ENCODE measurements at places on chromosomes 1 and 21.

DNA sequence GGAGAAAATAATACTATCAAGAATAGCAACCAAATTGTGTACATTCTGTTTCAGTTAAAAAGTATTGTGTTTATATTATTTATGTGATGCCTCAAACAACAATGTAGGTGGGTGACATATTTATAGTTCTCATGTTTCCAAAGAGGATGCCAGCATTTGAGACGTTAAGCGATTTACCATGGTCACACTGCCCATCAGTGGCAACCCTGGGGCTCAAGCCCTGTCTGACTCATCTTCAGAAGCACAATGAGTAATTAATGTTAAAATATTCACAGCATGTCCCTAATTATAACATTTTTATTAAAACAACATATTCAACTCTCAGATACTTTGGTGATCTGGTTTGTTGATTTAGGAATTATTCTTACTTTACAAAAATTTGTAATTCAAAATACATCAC lies 409.4 kb downstream of the BRINP3 start:
- no peak for DNase-seq

DNA sequence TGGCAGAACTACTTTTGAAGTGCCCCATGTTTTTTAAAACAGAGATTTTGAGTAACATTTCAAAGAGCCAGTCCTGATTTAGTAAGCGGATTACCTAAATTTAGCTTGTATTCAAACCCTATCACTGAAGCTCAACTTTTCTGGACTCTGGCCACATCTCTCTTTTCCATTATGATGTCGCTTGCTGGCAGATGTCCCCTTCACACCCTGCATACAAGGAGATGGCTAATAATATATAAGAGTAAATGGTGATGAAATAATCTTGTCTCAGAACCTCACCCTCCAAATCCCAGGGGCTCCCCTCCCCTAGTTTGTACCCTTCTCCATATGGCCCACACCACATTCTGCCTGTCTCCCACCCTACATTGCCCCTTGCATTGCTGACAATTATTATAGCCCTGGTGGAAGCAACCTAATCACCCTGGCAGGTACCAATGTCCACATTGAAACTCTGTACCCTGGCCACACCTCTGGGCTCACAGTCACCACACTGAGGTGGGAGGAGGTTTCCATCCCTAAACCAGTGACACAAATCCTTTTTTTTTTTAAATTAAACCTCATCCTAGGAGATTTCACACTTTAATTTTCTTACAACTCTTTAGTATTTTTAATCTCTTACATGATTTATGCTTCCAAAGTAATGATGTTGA lies 106.0 kb upstream of the SYT6 start:
- no peak for DNase-seq

GRCh38 chr1:167060141-167061072 lies 29.8 kb downstream of the GPA33 start:
- DNase-seq: no peak

- DNase-seq: no peak
Measured at GRCh38 chr1:201023920-201024624, 558 bp upstream of the KIF21B start.

GRCh38 chr1:59816318-59816878 lies 1.6 kb downstream of the HOOK1 start:
- DNase-seq: no peak

- no peak for DNase-seq
Measured at GRCh38 chr1:16298653-16299052, 53.6 kb downstream of the FBXO42 start.

DNA sequence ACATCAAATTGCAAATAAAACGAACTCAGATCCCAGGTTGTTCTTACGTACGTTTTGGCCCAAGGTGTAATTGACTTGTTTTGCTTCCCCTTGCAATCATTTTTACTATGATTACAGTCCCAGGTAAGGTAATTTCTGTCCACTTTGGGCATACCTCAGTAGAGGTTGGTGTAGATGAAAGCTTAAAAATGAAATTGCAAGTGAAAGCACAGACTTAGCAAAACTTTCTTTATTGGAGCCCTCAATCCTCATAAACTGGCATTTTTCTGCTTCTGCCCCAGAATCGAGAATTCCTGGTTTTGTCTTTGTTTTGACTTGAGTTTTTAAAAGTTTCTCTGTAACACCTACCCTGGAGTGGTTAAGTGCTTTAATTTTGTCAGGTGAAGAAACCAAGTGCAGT lies 9.4 kb downstream of the MRPS6 start:
- DNase-seq: no peak

- DNase-seq: no peak
Measured at GRCh38 chr21:45267390-45267760, 20.3 kb downstream of the POFUT2 start.

DNA sequence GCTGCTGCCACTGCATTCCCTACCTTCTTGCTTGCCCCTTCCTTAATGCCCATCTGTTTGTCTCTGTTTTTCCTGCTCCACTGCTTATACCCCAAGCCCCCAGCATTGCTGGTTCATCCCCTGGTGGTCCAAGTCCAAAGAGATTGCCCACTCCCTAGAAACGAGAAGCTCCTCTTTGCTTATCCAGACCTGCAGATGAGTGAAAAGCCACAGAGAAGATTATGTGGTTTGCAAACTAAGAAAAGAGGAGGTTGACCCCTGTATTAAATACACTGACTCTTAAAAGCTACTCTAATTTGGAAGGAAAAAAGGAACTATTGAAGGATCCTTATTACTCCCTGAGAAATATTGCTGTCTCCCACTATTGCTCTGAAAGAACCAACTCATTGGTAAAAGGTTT lies 146.8 kb upstream of the RAB4A start:
- DNase-seq: no peak

DNA sequence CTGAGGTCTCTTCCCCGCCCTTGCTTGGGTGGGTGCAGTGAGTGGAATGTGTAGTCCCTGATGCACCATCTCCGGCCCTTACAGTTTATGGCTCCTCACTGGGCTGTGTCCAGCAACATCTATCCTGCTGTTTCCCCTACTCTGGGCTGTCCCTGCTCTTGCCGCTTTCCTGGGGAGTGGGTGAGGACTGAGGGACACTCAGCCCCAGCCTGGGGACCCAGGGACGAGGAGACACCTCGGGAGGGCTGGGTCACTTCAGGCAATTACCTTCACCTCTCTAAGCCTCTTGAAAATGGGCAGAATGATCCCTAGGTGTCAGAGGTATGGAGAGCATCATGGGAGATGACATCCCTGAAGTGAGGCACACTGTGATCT lies 13.6 kb upstream of the LRP8 start:
- DNase-seq: no peak

- DNase-seq: no peak
Measured at GRCh38 chr1:89286549-89287180, 14.0 kb upstream of the GBP5 start.

DNA sequence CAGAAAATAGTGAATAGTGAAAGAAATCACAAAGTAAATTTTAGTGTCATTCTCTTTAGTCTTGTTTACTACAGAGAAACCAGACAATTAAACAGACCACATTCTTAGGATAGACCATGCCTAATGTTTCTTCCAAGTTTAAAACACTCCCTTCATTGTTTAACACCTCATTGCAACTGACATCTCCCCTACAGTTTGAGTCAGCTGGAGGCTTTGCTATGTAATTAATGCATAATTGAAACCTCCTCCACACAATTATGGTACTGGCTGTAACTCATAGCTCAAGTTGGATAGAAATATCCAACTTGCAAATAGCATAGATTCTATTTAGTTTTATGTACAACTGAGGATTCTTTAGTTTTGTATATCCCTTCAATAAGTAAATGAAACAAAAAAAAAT lies 35.2 kb upstream of the B3GALT2 start:
- DNase-seq: peak; percentile 4

DNA sequence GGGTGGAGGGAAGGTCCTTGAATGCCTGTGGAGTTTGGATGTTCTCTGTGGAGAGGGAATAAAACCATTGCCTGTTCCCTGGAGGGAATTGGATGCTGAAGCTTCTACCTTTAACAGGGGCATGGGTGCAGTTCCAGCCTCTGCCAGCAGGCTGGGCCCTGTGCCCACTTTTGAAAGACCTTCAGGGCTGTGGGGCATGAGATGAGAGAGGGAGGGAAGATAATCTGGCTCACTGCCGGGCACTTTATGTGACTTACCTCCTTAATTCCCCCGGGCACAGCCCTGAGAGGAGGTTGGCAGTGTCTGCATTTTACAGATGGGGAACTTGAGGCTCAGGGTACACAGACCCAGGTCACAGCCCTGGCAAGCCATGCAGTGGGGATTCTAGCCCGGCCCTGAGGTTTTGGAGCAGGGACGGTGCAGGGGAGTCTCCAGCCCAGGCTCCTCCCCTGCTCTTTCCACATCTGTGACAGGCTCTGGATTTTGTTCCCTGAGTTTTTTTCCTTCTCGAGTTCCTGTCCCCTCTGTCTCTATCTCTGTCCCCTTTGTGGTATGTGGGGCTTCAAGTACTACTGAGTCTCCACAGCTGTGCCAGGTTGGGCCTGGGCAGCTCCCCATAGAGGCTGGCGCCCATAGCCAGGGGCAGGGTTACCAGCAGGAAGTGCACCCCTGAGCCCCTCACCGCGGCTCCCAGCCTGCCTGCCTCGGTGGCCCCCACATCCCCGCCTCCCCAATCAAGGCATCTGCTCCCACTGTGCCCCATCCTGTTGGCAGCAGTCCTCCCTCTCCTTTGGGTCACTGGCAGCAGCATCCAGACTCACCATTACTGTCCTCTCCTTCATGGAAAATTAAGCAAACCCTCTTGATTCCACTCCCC lies 14.0 kb upstream of the THEMIS2 start:
- peak; percentile 34 for DNase-seq
